ENCODE measurements at places on chromosomes 3 and 15.

DNA sequence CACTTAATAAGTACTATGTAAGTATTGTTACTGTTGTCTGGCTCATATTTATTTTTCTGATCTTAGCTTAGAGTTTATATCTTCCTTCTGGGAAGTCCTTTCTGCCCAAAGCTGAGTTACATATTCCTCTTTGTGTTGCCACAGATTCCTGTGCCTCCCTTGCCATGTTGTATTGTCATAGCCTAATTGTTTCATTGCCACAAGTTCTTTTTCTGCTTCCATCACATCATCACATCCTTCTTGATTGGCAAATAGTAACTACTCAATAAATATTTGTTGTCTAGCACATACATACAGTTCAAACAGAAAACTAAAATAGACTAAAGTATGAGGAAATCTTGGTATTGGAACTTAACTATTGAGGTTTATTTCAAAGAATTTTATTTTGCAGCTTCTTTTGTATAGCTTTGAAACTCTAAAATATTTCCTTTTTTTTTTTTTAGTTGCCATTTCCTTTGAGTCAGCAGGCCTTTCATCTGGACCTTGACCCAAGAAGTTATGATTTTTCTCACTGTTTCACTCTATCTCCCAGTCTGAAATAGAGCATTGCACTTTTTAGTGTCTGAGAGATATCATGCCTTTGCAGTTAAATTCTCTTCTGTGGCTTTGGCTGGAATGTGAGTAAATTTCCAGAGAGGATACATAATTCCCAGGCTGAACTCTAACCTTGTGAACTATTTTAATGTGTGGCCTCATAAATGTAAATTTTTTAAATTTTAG is 98.2 kb downstream of the ZNF609 start:
- no peak for DNase-seq

DNA sequence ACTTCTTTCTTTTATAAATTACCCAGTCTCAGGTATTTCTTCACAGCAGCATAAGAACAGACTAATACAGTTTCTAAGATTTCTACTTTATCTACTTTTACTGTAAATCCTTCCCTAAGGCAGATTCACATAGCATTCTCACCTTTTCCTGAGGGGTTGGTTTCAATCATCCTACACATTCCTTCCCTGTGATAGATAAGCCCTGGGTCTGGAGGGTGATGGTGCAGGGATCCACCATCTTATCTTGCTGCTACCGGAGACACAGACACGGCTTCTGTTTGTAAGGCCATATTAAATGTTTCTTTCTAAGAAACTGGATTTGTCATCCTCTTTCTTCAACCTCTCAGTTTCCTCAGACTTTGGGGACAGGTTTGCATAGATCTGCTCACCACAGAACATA is 6.1 kb downstream of the IQCF5 start:
- DNase-seq: no peak

DNA sequence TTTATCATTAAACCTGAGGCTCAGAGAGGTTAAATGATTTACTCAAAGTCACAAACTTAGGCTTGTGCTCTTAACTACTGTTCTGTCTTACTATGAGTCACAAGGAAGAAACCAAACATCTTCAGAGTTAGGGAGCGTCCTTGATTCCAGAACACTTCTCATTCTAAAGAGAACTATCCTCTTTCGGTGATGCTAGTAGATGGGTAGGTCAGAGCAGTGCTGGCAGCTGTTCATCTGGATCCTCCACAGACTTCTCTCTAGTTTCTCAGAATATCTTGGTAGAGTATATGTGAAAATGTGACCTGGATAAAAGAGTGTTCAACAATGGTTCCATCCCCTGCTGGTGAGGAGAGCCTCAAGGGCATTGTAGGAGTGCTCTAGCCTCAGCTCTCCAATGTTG is 3.3 kb downstream of the ARL6IP5 start:
- DNase-seq: no peak

GRCh38 chr3:36653095-36653494 is 111.3 kb downstream of the DCLK3 start:
- no peak for DNase-seq

GRCh38 chr3:128319741-128320141 is 146.9 kb downstream of the DNAJB8 start:
- no peak for DNase-seq

- DNase-seq: no peak
Measured at GRCh38 chr15:45021348-45021747, 1.6 kb upstream of the SORD start.

- DNase-seq: no peak
Measured at GRCh38 chr3:102174312-102174712, 260.5 kb upstream of the ZPLD1 start.

- no peak for DNase-seq
Measured at GRCh38 chr3:61774279-61774890, 213.0 kb downstream of the PTPRG start.

DNA sequence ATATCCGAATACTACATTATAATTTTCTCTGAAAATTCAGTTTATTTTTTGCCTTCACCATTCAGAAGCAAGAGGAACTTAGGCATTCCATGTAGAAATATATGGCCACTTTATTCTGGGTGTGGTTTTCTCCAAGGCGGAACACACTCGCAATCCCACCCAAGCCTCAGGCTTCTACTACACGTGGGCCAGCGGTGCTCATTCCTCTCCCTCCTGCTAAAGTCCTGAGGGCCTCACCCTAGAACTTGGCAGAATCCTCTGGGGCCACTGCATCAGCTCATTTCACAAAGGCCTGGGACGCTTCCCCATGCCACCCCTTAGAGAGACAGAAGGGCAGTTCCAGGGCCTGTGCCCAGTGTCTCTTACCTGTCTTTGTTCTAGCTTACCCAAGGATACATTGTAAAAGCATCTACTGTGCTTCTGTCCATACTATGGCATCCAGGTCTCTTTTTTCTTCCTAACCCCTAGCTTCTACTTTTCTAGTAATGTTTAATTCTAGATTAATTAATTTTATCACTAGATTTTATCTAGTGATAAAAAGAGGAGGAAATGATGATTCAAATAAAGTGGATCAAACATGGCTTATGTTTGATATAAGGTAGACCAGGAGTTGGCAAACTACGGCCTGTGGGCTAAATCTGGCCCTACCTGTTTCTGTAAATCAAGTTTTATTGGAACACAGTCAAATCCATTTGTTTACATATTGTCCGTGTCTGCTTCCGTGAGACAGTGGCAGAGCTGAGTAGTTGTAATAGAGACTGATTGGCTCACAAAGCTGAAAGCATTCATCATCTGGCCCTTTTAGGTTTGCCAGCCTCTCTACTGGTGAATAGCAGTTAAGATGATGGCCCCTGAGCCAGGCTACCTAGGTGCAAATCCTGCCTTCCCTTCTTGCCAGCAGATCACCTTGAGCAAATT is 29.8 kb downstream of the LARS2 start:
- no peak for DNase-seq

- no peak for DNase-seq
Measured at GRCh38 chr15:101022876-101023275, 103.7 kb downstream of the LRRK1 start.

- no peak for DNase-seq
Measured at GRCh38 chr15:25824618-25825017, 38.5 kb downstream of the ATP10A start.

GRCh38 chr15:84904419-84904818 is 20.0 kb downstream of the SLC28A1 start:
- DNase-seq: no peak

- no peak for DNase-seq
Measured at GRCh38 chr15:63370764-63371163, 10.9 kb downstream of the CA12 start.

GRCh38 chr15:45457641-45458539 is 64.7 kb downstream of the SLC30A4 start:
- no peak for DNase-seq

DNA sequence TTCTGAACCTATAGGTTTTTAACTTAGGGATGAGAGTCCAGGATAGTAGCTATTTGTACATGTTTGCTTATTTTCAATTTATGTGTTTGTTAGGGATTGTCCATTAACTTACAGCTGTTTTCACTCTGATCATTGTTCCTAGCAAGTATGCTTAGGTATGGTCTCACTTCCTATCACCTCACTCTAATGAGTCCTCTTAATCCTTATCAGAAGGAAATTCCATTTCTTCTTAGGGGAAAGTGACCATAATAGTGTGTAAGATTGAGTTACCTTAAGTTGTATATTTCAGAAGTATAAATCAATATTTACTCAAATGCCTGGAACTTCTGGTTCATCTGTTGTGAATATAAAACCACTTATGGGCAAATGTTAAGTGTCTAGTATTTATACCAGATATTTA is 53.0 kb downstream of the PIAS1 start:
- DNase-seq: no peak

- peak; percentile 70 for DNase-seq
Measured at GRCh38 chr15:53759411-53759931, at the start of gene WDR72. Gene WDR72, minus strand, starts transcription at chr15:53759663. Its CDS starts 26,514 bp downstream, at chr15:53733149.

GRCh38 chr3:174046311-174046710 is 648.8 kb downstream of the NLGN1 start:
- no peak for DNase-seq

DNA sequence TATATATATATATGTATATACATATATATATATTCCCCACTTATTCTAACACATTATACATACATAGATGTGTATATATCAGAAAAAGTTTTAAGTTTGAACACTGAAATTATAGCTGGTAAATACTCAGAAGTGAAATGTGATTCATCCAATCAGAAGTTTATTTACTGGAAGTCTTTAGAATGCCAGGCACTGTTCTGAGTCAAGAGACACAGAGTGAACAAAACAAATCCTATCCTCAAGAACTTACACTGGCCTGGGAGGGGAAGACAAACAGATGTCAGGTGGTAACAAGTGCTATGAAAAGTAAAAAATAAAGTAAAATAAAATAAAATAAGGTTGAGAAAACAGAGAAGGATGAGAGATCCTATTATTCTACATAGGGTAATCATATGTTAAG is 13.4 kb downstream of the DHX36 start:
- no peak for DNase-seq

DNA sequence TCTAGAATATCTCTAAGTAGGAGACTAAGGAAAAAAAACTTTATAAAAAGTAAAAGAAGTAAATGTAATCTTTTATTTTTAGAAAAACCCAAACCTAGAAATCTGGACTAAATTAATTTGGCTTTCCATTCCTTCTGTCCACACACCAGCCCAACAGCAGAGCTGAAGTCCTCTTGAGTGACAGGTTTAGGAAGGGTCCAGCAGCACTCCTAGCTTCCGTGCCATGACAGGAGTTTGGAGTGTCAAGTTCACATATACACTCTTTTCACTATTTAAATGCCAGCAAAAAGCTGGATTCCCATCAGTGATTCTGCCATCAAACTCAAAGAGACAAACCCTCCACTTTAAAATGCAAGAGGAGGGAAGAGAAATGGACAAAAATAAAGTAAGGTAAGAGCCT is 13.1 kb downstream of the PROK2 start:
- DNase-seq: no peak

GRCh38 chr3:125189378-125190165 is 23.0 kb downstream of the SLC12A8 start:
- no peak for DNase-seq

GRCh38 chr3:101464235-101464634 is 48.8 kb downstream of the SENP7 start:
- DNase-seq: no peak

DNA sequence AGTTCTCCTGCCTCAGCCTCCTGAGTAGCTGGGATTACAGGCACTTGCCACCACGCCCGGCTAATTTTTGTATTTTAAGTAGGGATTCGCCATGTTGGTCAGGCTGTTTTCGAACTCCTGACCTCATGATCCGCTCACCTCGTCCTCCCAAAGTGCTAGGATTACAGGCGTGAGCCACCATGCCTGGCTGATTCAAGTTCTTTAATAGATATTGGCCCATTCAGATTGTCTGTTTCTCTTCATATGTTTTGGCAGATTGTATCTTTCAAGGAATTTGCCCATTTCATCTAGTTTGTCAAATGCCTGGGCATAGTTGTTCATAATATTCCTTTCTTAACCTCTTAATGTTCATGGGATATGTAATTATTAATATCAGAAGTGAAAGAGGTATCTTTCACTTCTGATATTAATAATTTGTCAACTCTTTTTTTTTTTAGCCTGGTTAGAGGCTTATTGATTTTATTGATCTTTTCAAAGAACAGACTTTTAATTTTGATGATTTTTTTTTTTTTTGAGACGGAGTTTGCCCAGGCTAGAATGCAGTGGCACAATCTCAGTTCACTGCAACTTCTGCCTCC is 40.2 kb upstream of the ZFAND6 start:
- DNase-seq: no peak

DNA sequence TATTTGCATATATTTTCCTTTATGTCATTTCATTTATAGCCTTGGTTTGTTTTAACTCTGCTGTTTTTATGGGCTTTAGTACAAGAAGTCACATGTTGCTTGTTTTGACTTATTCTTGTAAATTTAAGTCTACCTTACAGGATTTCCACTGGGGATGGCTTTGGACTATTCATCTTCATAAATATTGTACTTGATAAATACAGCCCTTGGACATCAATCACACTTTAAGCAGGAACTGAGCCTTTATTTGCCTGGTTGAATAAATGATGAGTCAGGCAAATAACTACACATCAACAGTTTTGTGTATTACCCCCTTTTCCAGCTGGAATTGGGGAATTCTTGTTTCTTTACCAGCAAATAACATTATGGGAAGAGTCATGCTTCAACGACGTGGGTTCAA is 286.0 kb downstream of the CNTN3 start:
- no peak for DNase-seq

GRCh38 chr15:67335534-67336222 is 81.1 kb downstream of the IQCH start:
- DNase-seq: no peak

- no peak for DNase-seq
Measured at GRCh38 chr3:159721324-159721723, 267.3 kb upstream of the IL12A start.

DNA sequence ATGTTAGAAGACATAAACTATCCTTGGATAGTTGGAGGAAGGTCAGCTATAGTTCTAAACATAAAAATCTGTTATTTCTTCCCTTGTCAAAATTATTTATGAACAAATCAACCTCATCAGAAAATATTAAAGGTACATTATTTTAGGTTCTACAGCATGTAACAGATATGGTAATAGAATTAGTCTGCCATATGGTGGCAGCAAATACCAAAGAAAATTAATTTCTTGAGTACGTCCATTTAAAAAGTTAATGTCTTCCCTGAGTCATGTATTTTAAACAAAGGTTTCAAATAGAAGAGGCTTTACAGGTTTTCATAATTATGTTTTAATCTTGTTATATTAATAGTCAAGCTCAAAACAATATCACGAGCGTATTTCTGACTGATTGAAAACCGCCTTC is 17.9 kb upstream of the ANKRD28 start:
- DNase-seq: no peak

DNA sequence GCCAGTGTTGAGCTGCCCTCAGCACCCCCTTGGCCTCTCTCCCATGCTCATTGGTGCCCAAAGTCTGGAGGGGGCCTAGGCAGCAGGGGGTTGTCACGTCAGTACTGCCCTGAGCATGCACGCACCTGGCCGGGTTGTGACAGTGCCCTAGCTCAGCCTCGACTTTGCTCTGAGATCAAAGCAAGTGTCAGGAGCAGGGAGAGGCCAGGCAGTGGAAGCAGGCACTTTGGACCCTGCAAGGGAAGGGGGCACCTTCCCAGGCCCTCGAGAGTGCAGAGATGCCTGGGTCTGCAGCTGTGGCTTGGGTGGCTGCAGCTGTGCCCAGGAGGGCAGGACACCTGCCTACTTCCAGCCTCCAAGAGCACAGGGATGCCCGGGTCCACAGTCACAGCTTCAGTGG is 561.3 kb downstream of the NLGN1 start:
- DNase-seq: peak; percentile 48
